Activated naive CD4-positive, alpha-beta T cell treated with anti-CD3 and anti-CD28 coated beads for 36 hours (primary cell): ENCODE measurements at places on chromosomes 12 and 14.

DNA sequence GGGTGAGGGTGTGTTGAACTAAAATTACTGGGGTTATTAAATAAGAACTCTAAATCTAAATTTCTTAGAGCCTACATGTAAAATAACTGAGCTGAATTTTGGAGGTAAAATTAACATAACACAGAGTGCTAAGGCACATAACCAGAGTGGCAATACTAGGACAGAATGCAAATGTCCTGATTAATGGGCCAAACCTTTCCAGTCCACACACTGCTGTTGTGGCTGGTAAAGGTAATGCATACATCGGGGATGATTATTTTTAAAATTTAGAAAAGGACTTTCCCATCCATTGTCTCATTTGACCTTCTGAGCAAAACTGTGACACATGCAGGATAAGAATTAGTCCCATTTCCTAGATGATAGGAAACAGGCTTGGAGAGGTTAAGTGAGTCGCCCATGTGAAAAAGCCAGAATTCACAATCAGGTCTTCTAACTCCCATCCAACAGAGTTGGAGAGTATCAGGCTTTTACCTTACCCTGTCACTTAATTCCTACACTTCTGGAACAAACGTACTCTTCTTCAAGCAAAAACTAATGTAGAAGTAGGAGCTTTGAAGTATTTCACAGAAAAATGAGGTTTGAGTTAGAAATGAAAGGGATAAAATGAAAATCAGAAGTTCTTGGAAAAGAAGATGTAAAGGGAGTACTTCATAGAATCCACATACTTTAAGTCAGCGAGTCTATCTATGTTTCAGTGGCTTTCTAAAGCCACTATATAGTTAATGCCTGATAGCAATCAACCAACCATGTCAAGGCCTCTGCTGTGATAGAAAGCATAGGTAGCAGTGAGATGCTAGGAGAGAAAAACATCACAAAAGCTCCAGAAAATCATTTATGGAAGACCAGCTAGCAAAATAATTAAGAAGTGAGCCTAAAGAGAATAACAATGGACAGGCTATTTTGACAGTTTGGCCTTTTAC is 334.9 kb upstream of the DIO2 start:
- DNase-seq, result no peak

DNA sequence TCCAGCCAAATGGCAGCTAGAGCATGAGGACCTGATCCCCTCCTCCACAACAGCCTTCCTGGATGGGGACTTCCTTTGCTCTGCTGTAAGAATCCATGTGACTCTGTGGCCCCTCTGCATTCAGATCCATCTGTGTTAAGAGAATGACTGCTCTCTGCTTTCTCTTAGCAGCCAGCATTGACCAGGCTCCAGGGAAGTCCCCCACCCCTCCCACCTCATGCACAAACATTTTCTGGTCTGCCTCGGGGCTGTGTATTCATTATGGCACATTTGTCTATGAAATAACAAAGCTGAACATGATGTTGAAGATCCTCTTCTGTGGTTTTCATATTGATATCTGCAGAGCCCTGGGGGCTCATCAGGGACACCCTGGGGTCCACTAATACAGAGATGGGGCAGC is 201.7 kb downstream of the NUAK1 start:
- DNase-seq, result no peak

GRCh38 chr12:109775172-109775881 is 57.9 kb downstream of the TRPV4 start:
- peak; percentile 84 for DNase-seq

DNA sequence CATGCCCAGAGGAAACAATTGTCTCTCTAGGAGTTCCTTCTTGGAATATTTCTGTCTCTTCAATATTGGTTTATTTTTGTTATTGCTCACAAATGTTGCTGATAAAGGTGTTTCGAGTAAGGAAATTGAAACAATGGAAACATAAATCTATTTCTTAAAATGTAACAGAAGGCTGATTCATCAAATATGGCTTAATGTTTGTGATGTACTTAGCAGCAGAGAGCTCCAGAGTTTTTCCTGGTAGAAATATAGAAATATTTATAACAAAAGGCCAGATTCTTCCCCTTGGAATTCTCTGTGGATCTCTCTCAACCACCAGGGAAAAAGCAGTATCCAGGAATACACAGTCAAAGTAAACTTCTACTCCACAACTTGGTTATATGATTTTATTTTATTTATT is 149.2 kb upstream of the LRIG3 start:
- no peak for DNase-seq

DNA sequence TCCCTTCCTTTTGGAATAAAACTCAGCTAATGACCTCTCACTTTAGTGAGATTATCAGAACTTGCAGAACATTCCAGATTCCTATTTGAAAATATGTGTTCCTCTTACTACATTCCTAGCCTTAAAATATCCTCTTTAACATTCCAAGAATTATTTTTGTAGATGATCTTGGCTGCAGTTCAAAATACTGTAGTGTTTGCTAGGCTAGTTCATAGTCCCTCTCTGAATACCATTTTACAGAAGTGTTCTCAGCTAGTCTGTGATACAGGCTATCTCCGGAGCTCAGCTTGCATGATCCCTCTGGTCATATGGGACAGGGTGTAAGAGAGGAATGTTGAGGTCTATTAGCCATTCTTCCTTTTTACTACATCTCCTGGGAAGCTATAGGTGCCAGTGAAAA is 17.6 kb upstream of the GPR33 start:
- no peak for DNase-seq

GRCh38 chr14:100526632-100527031 is 60.6 kb downstream of the BEGAIN start:
- peak; percentile 4 for DNase-seq

DNA sequence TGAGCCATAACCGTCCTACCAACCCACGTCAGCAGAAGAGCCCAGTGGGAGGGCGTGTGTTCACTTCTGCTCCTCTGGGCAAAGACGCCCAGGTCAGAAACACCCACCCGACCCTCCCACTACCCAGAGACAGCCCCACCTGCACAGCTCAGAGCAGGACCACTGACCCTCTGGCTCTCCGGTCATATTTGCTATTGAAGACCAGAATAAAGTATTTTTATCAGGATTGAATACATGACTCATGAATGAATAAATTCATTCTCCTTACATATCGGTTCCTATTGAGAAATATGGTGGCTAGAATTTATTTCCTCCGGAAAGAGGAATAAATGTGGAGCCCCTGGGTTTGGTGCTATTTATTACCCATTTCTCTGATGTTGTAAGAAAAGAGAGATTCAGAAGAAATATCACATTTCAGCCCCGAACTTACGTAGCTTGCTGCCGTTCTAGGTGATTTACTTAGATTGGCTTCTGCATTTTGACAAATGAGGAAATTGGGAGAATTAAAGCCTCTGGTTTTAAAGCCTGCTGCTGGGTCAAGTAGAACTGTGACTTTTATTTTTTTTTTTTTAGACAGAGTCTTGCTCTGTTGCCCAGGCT is 36.4 kb upstream of the P2RX7 start:
- DNase-seq, result no peak

- no peak for DNase-seq
These were observed 39.3 kb downstream of the EP400 start for GRCh38 chr12:131989021-131989420.

DNA sequence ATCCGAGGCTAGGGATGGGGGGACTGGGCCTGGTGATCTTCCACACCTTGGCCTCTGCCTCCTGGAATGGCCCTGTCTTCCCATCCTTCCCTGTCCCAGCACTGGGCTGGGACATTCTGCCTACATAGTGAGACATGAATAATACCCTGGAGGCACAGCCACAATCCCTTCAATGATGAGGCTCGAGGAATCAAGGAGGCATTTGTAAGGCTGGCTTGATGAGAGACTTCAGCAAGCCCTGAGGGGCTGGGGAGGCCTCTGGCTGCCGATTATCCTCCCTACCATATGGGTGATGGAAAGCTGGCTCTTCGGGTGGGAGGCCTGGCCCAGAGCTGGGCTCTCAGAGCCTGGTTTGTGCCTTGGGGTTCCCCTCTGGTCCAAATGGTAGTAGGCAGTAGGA is 92.5 kb downstream of the CALM1 start:
- no peak for DNase-seq

- DNase-seq, result peak; percentile 56
These were observed 51.6 kb upstream of the SRP54 start for GRCh38 chr14:34931206-34931605.

- DNase-seq, result no peak
These were observed 39.1 kb downstream of the IQSEC3 start for GRCh38 chr12:105696-106095.

DNA sequence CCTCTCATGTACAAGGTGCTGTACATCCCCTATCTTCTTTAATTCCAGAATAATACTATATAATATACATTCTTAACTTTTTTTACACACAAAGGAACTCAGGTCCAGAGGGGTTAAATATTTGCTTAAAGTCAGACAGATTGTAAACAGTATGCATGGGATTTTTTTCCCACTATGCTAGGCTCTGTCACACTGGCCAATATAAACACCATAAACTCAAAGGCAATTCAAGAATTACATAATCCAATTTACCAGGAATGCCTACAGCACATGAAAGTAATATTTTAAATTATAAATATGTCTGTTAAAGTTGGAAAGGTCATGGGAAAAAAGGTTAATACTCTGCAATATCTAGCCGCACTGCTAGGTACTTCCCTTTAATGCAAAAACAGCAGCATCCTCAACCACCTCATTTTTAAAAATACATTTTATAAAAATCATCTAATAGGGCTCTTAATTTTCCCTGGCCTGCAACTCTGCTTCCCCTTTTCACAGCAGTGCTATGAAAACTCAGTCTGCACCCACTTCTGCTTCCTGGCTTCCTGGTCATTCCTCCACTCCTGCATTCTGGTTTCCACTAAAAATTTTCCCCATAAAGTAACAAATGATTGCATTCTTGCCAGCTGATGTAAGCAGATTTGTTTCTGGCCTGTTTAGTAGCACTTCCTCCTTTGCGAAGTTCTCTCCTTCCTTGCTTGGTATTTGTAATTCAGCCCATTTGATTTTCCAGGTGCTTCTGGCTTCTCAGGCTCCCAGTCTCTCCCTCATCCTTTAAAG is 128.1 kb downstream of the ITPR2 start:
- DNase-seq, result no peak

DNA sequence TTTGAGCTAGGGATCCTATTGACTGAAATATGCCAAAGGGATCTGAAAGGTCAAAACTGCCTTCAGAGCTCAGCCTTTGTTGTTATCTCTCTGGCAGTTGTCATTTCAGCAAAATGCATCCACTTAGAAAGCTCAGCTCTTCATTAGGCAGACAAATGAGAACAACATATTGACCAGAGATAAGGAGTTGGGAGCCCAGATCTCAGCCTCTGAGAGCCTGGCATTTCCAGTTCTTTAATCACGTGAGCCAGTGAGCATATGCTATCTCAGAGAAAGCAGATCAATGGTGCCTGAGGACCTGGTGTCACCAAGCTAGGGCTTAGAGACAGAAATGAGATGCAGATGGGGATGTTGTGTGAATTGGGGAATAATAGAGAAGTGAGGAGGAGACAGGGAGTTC is 101.1 kb downstream of the DAD1 start:
- DNase-seq, result no peak

DNA sequence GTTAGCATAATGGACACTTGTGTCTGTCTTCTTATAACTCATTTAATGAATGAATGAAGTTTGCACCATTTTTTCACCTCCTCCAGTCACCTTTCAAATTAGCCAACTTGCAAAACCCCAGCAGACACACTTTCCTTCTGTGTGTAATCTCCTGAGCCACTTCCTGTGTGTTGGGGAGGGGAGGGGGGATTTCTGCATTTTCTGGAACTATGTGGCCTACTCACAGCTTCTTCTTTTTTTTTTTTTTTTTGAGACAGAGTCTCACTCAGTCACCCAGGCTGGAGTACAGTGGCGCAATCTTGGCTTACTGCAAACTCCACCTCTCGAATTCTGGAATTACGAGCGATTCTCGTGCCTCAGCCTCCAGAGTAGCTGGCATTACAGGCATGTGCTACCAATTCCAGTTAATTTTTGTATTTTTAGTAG is 4.1 kb upstream of the SERPINA1 start:
- peak; percentile 85 for DNase-seq

DNA sequence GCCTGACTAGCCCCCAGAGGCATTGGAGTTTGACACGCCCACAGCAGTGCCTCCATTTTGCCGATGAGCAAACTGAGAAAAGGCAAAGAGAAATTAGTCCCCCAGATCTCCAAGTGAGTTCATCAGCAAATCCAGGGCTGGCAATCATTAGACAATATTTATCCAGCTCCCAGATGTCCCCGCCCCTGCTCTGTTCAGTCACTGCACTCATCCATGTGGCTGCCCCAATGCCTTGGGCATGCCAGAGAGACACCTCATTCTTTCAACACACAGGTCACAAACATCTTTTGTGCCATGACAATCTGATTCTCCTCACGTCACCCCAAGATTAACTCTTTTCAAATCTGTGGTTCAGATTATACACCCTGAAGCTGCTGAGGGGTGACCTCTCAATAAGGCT is 43.5 kb downstream of the DPF3 start:
- no peak for DNase-seq

DNA sequence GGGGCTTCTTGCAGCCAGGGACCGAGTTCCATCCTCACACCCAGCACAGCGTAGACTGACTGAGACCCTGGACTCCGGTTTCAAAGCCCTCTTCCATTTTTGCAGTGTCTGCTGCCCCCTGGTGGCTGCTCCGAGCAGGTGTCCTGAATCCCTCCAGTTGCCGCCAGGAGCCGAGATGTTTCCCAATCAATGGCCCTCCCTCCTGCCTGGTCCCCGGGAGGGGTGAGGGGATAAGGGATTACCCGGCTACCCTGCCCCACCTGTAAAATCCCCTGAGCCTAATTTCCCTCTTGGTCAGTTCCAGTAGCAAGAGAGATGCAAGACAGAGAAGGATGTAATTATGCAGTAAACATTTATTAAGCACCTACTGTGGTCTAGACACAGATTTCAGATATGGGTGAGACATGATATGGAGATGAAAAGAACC is 55.0 kb downstream of the PHETA1 start:
- peak; percentile 77 for DNase-seq

- peak; percentile 7 for DNase-seq
These were observed 412.4 kb downstream of the PCNX1 start for GRCh38 chr14:71319666-71320065.

DNA sequence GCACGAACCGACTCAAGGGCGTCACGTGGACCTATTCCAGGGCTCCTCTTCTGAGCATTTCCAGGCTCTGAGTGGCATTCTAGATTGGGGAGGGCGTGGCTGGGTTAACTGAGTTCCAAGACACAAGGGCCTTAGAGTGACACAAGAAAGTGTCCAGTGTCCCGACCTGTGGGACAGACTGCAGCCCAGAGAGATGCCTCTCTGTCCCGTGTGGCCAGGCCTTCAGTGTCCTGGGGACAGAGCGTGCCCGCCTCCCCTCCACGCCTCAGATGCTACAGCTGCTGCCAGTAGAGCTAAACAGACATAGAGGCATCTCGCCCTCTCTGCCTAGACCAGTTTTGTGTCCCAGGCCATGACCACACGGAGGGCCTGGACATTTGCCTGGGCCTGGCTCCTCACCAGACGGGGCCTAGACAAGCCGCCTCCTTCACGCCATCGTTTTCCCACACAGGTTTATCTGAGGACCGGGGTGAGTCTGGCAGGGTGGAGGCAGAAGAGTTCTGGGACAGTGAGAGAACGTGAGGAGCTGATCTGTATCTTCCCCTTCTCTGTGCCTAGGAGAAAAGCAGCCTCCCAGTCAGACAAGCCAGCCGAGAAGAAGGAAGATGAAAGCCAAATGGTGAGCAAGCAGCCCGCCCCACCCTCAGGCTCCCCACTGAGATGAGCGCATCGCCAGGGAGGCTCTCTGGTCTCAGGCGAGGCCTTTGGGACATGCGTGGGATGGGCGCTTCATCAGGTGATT is 27.1 kb downstream of the DEGS2 start:
- DNase-seq, result no peak

GRCh38 chr14:60339571-60339970 is 90.5 kb downstream of the PPM1A start:
- DNase-seq, result no peak
